ENCODE measurements at places on chromosomes 2 and 18. TPM values are rescaled to one million over a fixed set of nuclear protein-coding genes. Genes with fewer than 3 reads are reported as not detected.

- DNase-seq: peak; percentile 89
These were observed 118.2 kb downstream of the ZNF521 start for GRCh38 chr18:25233528-25234321.

GRCh38 chr18:11000071-11000470 is 149.3 kb downstream of the PIEZO2 start:
- DNase-seq: no peak

DNA sequence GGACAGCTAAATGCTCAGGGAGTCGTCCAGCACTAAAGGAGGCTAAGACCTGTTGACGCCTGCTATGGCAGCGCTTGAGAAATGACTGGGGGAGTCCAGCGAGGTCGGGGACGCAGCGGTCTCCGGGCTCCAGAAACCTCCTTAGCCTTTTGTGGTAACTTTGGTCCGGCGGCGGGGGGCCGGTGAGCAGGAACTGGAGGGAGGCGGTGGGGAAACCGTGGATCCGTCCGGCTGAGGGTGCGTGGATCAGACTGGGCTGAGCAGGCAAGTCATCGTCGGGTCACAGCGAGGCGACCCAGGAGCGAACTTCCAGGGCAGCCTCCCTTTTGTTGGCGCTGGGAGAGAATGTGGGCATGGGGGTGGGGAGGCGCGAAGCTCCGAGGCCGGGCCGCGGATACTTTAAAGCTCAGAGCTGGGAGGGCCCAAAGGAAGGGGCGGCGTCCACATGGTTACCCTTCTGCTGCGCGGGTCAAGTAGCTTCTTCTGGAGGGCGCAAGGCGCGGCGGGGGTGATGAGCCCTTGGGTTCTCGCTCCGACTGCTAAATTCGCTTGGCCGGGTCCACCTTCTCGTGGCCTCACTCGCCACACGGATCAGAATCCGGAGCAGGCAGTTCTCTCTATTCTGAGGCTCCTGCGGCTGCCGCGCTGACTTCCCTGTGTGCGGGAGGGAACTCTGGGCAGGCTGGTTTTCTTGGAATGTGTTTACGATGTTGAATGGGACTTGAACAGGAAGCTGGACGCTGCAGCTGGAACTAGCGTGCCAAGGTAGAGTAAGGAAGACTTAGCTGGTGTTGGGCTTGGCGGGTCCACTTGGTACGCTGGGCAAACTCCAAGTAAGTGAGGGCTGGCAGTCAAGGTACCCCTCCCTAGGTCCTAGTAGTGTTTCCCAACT is 920 bp downstream of the GULP1 start:
- peak; percentile 66 for DNase-seq

LOXHD1 gene
- 2.8 TPM for total RNA-seq

RAPGEF4 gene
- 10.3 TPM for total RNA-seq

- DNase-seq: peak; percentile 31
These were observed 117.6 kb upstream of the PID1 start for GRCh38 chr2:229388731-229389130.

DNA sequence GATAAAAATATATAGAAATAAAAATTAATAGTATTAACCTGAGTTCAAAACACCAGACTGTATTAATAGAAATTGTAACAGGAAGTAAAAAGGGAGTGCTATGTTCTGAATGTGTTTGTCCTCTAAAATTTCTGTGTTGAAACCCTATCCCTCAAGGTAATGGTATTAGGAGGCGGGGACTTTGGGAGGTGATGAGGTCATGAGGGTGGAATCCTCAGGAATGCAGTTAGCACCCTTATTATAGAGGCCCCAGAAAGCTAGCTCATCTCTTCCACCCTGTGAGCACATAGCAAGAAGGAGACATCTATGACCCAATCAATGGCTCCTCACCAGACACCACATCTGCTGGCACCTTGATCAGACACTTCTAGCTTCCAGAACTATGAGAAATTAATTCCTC is 124.5 kb downstream of the CMPK2 start:
- DNase-seq: no peak

C2orf66 gene
- total RNA-seq: 0.69 TPM

DNA sequence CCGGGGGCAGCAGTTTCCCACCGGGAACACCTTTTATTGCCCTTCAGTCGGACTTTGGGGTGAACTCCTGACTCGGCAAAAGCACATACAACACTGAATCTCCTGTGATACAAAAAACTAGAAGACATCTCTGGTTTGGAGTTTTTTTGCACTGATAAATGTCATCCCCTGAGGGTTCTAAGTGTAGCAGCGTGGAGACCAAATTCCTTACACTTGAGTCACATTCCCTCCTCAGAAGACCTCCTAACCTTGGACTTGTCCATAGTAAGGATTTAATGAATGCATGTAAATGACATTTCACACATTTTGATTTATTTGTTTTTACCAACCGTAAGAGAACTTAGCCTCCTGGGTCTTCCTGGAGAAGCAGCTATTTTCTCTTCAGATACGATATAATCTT is 54.0 kb upstream of the GPR45 start:
- DNase-seq: no peak

DNA sequence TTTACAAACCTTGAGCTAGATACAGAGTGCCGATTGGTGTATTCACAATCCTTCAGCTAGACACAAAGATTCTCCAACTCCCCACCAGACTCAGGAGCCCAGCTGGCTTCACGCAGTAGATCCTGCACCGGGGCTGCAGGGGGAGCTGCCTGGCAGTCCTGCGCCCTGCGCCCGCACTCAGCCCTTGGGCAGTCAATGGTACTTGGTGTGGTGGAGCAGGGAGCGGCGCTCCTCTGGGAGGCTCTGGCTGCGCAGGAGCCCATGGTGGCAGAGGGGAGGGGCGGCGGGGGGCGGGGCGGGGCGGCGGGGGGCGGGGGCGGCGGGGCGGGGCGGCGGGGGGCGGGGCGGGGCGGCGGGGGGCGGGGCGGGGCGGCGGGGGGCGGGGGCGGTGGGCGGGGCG is 923.4 kb downstream of the SOCS6 start:
- no peak for DNase-seq

DNA sequence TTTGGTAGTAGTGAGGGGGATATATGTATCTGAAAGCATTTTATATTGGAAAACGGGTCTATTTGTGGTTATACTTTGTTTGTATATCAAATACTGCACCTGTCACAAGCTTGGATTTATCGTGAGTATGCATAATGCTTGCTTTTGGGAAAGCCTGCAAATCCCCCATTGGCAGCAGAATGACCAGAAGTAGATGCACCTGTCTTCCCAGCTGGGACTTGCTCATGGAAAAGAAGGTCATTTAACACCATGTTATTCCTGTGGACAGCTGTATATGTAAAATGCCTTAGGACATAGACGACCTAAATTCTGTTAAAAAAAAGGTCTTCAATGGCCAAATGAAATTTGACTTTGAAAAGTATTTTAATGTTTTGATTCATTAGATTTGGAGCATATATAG is 599.4 kb downstream of the XIRP2 start:
- no peak for DNase-seq

GRCh38 chr18:513826-514530 is 13.5 kb upstream of the COLEC12 start:
- no peak for DNase-seq

- DNase-seq: no peak
These were observed 62.8 kb downstream of the ARL6IP6 start for GRCh38 chr2:152781175-152781574.

NETO1 gene
- 0.10 TPM for total RNA-seq

GRCh38 chr2:143453981-143454511 is 324.8 kb downstream of the ARHGAP15 start:
- DNase-seq: no peak

CDK15 gene
- 1.6 TPM for total RNA-seq

DNA sequence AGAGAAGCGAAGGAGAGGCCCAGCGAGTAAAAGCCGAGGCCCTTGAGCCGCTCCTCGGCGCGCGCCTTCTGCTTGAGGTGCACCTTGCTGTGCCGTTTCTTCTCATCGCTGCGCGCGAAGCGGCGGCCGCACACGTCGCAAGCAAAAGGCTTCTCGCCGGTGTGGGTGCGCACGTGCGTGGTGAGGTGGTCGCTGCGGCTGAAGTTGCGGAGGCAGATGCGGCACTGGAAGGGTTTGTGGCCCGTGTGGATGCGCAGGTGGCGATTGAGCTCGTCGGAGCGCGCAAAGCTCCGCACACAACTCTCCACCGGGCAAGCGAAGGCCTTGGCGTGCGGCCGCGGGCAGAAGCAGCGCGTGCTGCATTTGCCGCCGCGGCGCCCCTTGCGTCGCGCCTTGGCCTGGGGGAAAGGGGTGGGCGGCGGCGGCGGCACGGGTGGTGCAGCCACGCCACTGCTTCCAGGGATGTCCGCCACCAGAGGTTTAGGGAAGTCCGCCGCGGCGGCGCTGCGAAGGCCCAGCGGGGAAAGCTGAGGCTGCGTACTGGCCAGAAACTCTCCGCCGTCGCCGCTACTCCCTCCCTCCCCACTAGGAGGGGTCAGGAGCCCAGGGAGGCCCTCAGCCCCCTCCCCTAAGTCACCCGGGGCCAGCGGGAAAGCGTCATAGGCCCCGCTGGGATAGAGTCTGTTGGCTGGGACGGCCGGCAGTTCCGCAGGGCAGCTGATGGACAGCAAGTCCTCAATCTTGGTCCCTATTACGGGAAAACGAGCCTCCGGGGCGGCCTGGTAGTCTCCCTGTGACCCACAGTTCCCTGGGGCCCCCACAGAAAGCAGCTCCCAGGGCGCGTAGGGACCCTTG is 1.7 kb downstream of the EGR4 start:
- no peak for DNase-seq

DNA sequence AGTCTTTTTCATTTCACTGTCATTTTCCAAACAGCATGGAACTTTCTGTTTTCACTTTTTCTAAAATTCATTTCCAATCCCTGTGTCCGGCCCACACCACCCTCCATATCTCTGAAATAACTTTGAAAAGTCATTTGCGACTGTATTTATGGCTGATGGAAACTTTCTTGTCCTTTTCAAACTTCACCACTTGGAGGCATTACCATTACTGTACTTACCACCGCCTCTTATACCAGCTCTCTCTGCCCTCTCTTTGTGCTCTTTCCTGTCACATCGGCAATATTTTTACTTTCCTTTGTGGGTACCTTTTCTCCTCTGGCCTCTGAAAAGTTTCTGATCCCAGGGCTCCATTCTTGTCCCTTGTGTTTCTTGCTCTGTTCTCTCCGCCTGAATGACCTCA is 39.5 kb upstream of the IL1RL1 start:
- no peak for DNase-seq

IL1A gene
- total RNA-seq: 0.20 TPM

DNA sequence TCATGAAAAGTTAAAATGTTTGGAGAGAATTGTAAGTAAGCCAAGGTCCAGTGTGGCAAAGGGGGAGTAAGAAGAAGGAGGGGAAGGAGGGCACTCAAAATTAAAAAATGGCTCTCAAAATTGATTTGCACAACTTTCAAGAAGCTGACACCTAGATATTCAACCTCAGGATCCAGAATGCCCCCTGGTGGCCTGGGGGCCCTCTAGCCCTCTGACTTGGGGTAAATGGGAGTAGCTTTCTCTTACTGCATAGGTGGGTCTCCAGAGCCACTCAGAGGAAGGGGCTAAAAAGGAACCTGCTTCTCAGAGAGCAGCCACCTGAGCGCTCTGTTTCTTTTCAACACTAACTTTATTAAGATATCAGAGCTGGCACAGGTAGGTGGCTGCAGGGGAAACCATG is 968.5 kb downstream of the BCL11A start:
- DNase-seq: no peak

- no peak for DNase-seq
These were observed 11.7 kb downstream of the ZNF385B start for GRCh38 chr2:179849719-179850118.

Measured in skin of body (tissue), 3 donors.